ENCODE measurements at places on chromosomes 16 and 17.
A peak's percentile ranks its signal among the peaks of the same experiment; 100 is the strongest.

GRCh38 chr16:89623511-89624261, 10.2 kb downstream of the DPEP1 start:
- DNase-seq, result no peak

DNA sequence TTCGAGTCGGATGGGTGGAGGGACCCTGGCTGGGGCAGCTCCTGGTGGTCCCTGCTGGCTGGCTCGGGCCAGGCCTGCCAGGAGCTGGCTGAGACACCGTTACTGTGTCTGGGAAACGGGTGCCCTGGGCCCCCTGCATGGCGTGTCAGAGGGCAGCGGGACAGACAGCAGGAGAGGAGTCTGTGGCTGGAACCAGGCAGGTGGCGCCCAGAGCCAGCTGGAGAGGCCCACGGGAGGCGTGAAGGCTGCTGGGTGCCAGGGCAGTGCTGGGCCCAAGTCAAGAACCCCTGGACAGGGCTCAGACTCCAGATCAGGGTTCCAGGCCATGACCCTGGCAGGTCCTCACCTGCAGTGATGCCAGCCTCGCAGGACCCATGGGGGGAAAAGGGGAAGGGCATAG, 16.6 kb downstream of the SOX8 start:
- no peak for DNase-seq

- peak; percentile 44 for DNase-seq
These were observed 2.3 kb upstream of the PHF12 start for GRCh38 chr17:28953444-28954118.

- no peak for DNase-seq
These were observed 1.7 kb downstream of the KCNJ12 start for GRCh38 chr17:21377705-21378396.

DNA sequence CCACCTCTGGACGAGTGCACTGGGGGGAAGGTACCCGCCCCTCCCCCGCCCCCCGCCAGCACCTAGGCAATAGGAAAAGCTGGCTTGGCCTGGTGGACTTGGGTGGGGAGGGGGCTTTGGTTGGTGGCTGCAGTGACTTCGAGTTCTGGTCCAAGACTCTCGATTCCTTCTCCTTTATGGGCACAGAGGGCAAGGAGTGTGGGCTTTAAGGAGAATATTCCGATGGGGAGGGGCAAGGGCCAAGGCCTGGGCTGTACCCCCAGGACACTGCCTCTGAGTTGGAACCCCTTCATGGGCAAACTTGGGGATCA, 409 bp downstream of the ACSF2 start:
- DNase-seq, result no peak

- DNase-seq, result no peak
These were observed 1.8 kb downstream of the ST3GAL2 start for GRCh38 chr16:70437017-70437581.

DNA sequence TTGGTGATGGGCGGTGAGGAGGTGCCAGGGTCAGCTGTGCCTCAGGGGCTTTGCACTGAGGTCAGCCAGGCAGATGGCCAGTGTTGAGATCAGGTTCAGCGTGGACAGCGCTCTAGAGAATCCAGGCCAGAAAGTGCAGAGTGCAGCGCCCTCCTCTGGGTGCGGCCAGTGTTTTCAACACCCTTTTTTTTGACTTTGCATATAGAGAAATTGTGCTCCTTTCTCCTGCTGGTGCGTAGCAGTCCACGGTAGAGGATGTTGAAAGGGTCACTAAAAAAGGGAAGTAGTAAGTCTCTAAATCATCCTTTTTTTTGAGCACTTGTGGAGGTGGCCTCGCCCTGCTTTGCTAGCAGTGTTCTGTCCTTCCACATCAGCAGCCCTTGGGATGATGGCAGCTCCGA, 53.9 kb downstream of the BANP start:
- no peak for DNase-seq

DNA sequence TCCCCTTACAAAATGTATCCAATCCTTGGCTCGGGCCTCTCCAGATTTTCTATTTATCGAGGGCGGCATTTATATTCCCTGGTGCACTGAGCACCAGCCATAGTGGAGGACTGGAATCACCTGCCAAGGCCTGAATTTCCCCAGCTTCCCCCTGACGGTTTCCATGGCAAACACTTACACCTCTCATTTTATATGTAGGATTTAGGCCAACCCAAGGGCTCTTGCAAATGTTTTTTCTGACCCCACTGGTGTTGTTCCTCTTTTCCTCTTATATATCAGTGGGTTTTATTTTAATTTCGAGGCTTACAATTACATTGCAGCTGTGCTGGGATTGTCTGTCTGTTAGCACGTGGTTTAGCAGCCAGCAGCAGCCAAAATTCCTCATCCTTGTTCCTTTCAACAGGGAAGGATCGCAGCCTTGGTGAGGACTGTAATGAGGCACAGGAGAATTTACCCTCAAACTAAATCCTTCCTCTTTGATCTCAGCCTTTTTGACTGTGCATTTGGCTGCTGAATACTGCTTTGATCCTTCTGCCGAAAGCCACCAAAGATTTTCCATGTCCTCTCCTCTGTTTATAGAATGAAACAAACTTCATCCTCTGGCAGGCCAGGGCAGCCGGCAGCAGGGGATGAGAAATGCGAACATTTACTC, 26.5 kb upstream of the CES5A start:
- no peak for DNase-seq

DNA sequence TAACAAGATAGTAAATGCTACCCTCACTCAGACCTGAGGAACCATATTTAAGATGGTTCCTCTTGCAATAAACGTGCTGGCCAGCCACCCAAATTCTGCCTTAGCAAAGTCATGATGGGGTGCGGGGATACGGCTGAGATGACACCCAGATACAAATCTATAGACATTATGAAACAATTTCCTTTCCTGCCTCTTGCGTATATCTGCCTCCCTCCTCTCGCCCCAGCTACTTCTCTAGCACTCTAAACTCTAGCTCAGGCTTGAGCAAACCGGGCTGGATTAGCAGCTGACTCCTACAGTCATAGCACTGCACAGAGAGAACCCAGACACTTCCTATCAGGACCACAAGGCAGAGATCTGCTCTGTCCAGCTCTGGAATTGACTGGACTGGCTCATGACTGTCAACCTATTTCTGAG, 22.3 kb downstream of the CD300LF start:
- DNase-seq, result no peak

- no peak for DNase-seq
These were observed 17.9 kb upstream of the NDEL1 start for GRCh38 chr17:8417806-8418205.

DNA sequence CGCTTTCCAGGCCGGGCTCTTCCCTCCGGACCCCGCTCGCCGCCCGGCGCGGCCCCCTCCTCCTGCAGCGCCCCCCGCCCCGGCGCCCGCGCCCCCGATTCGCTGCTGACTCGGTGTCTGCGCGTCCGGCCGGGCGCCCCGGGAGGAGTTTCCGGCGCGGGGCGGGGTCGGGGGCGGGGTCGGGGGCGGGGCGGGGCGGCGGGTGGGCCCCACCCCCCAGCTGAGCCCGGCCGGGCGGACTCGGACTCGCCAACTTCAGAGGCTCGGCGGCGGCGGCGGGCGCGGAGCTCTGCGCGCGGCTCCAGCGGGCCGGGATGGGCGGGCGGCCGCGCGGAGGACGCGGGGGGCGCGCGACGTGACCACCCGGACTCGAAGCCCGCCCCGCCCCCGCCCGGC, at the start of gene METRNL:
Gene METRNL (plus strand): TSS at position 258 of the 396 bp plus-strand sequence. CDS start 207 bp downstream, outside the sequence.
- DNase-seq, result peak; percentile 62

DNA sequence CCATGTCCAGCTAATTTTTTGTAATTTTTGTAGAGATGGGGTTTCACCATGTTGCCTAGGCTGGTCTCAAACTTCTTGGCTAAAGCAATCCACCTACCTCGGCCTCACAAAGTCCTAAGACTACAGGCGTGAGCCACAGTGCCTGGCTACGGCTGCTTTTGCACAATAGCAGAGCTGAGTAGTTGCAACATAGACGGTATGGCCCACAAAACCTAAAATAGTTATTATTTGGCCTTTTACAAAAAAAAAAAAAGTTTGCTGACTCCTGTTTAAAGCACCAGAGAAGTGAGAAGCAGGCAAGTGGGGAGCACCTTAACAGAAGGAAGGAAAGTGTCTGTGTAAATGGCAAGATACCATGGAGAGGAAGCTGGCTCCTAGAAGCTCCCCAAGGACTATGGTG, 5.3 kb upstream of the HSF5 start:
- no peak for DNase-seq

DNA sequence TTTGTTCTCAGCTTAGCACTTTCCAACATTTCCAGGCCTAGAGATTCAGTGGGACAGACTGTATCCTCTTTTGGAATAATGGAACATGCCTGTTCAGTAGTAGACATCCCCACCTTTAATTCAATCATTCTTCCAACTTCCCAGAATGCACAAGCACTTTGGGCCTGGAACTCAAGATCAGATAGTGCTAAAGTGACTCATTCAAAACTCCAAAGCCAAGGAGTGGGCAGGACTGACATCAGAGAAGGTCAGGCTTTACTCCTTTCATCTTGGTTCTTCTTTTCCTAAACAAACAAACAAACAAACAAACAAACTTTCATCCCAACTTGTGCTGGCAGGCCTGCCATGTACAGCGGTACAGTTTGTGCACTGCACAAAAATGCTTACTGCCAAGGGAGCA, 172.0 kb downstream of the AXIN2 start:
- DNase-seq, result no peak

- DNase-seq, result no peak
These were observed 5.5 kb upstream of the ZG16B start for GRCh38 chr16:2824626-2825025.

GRCh38 chr16:85994492-85995490, 95.8 kb downstream of the IRF8 start:
- no peak for DNase-seq

GRCh38 chr16:65059406-65059980, 62.4 kb downstream of the CDH11 start:
- no peak for DNase-seq

DNA sequence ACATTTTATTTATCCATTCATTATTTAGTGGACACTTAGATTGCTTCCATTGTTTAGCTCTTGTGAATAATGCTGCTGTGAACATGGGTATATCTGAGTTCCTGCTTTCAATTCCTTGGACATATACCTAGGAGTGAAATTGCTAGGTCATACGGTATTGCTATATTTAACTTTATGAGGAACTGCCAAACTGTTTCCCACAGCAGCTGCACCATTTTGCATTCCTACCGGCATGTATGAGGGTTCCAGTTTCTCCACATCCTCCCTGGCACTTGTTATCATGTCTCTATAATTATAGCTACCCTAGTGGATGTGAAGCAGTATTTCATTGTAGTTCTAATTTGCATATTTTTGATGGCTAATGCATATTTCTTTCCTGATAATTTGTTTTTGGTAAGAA, 23.7 kb upstream of the DRG2 start:
- no peak for DNase-seq

DNA sequence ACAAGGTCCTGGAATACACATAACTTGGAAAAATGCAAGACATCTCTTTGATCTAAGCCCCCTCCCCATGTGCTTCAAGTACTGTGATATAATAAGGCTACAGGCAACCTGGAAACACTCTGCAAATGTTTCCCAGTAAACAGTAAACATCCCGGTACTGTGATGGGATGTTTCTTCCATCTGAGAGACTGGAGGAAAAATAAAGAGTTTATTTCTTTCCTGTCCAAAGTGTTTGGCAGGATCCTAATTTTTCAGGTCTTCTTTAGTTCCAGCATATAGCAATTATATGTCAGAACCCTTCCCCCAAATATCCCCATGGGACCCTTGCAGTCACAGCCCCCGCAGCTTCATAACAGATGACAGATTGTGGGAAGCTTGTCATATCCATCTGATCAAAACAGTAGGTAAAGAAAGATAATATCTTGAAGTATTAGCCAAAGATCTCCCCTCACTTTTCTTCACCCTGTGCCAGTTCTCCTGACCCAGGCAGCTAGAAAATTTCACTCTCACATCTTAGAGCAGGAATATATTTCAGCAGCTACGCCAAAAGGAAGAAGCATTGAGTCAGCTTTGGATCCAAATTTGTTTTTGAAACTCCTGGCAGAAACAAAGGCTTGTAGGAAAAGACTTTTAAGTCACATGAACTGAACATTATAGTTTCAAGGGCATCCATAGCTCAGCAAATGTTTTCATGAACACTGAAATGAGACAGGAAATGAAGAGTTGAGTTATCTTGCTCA, 141.3 kb downstream of the HS3ST3A1 start:
- no peak for DNase-seq

- peak; percentile 20 for DNase-seq
These were observed 9.4 kb downstream of the KRT33A start for GRCh38 chr17:41340934-41341861.

- no peak for DNase-seq
These were observed 2.9 kb downstream of the ACSF2 start for GRCh38 chr17:50428831-50429424.

DNA sequence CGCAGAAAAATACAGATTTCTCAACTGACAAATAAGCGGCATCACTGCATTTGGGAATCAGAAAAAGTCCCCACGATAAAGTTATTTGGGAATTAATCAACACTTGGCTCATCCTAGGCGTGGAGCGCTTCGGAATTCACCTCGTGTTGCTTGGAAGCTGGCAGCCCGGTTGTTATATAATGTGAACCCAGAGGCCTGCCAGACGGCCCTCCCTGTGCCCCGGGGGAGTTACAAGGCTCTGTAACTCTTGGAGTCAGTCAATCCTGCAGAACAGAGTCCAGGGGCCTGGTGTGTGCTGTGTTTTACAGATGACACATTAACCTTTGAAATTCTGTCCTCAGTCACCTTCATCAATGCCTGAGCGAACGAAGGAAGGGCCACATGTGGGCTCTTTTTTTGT, 111.1 kb downstream of the PITPNC1 start:
- no peak for DNase-seq

GRCh38 chr17:36657763-36658490, 56.5 kb downstream of the MRM1 start:
- no peak for DNase-seq

GRCh38 chr17:39277110-39277509, 51.4 kb upstream of the STAC2 start:
- no peak for DNase-seq

- DNase-seq, result no peak
These were observed 59.8 kb downstream of the PGS1 start for GRCh38 chr17:78438271-78438691.

DNA sequence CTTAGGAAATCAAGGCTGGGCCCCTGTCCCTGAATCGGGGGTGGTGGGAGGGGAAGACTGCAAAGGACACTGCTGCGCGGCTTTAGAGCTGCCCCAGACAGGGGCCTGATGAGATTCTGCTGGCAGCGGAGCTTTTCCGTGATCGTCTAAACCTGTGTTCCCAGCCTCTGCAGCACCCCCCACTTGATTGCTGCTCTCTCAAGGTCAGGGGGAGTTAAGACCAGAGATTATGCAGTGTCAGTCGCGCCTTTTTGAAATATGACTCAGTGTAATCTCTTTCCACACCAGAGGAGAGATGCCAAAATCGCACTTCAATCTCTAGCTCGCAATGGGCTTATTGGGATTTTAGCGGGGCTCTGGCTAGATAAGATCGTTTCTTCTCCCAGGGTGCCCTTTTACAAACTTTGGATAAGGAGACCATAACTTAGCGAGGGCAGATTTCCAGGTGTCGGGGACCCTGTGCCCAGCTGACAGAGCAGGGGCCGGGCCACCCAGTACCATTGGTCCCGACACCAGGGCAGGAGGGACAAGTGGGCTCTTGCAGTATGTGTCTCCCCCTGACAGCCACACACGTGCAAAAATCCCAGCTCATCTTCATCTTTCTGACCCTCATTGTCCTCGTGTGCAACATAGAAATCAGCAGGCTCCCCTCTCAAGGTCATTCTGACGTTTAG, 87.0 kb downstream of the IRX3 start:
- no peak for DNase-seq

Measured in stimulated activated CD4-positive, alpha-beta T cell treated with anti-CD3 and anti-CD28 coated beads, Interleukin-12 subunit alpha, Interleukin-12 subunit beta, amount 100 ng/mL, for 4 hours (primary cell).